ENCODE measurements at places on chromosomes 2 and 18.

DNA sequence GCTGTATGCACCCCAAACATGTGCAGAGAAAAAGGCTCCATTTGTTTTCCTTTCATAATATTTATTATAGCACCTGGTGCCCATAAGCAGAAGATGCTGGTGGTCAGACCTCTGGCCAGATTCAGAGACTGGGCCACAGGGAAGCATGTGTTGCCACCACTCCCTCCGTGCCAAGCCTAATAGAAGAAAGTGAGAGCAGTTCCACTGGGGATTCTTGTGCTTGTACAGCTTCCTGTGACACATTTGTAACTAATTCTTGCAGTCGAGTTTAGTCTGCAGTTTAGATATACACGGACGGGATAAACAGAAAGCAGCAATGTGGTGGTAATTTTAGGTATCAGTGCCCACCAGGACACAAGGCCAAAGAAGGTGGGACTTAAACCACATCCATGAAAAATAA, 135.4 kb upstream of the PIEZO2 start:
- no peak for DNase-seq

DNA sequence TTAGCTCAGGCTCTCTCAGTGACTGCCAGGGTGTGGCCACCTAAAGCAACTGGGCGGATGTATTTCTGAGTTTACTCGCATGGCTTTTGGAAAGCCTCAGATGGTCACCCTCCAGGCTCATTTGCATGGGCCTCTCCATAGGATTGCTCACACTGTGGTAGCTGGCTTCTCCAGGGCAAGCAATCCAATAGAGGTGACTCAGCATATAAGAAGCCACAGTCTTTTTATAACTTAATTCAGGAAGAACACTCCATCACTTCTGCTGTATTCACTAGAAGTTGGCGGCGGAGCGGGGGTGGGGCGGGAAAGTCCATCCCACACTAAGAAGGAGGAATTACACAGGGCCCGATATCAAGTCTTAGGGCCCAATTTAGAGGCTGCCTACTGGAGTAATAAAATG, 3.6 kb upstream of the DOK6 start:
- no peak for DNase-seq

- DNase-seq: no peak
Observed at GRCh38 chr2:206323486-206323885, 49.0 kb downstream of the ZDBF2 start.

GRCh38 chr2:67057901-67058703, 339.0 kb upstream of the ETAA1 start:
- no peak for DNase-seq

- DNase-seq: no peak
Observed at GRCh38 chr2:17821535-17822444, 5.5 kb downstream of the MSGN1 start.

- DNase-seq: no peak
Observed at GRCh38 chr18:45548614-45549013, 66.7 kb upstream of the SLC14A2 start.

DNA sequence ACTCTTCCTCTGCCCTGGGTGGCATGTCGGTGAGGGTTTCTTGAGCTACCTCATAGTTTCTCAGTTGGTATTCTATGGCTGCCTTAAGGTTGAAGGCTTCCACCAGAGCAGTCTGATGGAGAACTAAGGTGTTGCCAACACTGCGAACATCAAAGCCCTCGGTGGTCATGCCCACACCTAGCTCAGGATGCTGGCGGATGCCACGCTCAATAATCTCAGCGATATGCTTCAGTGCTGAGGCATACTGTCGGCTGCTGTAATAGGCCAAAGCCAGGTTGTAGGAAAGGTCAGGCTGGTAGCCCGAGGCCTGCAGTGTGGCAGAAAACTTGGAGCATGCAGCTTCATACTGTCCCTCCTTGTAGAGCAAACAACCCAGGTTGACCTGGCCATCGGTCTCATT, 225.3 kb downstream of the AGPS start:
- DNase-seq: no peak

DNA sequence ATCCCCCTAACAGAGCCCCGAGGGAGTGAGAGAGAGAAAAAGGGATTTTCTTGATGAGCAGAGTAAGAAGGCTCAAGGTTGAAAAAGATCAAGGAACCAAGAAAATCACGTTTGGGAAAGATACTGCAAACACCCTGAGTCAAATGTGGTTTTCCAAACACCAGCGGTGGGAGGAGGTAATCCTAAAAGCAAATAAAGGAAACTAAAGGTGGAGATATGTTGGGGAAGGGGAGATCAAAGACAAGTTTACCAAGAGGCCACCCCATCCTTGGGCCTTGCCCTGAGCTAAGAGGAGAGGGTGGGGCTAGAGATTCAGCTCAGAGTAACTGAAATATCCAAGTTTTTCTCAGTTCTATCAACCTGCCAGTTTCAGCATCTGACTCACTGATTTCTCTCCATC, 332.3 kb downstream of the ETAA1 start:
- DNase-seq: no peak
